AG08396 (cell line): ENCODE measurements at places on chromosomes 6 and 20.

DNA sequence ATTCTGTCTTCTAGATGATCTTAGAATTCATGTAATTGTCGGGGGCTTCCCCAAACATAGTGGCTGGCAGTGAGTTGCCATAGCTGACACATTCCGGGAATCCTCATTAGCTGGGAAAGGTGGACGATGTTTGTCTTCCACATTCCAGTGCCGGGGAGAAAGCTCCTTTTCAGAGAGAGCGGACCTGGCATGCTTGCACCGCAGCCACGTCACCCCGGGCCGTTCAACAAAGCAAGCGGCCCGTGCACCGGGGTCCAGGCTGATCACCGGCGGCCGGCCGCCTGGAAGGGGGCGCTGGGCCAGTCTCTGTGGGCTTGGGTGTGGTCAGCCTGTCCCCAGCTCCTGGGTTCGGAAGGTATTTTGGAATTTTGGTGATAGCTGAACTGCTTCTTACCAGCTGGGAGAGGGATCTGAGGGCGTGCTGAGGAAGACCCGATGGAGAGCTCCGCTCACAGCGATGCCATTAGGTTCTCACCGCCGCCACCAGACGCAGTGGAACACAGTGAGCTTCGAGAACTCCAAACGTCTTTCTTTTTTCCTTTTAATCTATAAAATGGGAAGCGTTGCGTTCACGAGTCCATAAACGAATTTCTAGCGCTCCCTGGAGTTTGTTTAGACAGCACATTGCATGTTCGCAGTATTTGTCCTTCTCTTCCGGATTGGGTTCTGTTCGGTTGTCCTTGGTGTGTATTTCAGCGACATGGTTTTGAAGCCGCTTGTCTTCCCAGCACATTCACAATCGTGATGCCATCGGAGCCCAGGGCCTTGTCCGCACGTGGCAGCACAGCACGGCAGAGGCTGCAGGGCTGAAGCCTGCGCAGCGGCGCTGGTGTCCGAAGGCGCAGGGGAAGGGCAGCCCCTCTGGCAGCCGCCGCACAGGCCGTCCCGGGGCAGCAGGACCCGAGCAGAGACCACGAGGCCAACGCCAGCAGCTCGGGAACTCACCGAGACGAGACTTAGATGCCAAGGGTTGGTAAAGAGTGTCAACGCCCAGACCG lies 557.6 kb downstream of the QKI start:
- DNase-seq = no peak

- peak; percentile 23 for DNase-seq
Measured at GRCh38 chr6:47479140-47479508, 1.5 kb downstream of the CD2AP start.

DNA sequence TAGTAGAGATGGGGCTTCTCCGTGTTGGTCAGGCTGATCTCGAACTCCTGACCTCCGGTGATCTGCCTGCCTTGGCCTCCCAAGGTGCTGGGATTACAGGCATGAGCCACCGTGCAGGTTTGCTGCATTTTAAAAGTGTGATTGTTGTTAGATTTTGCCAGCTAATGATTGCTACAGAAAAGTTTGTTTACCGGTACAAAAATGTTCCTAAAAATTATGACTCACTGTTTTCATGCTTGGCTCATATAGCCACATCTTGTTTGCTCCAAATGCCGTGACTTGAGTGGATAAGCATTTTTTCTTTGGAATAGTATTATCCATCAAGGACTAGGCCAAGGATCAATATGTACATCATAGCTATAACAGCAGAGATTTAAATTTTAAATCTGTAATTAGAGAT lies 24.3 kb downstream of the LRRN4 start:
- no peak for DNase-seq

- peak; percentile 56 for DNase-seq
Measured at GRCh38 chr6:161418463-161418945, 144.6 kb upstream of the AGPAT4 start.

GRCh38 chr6:156814036-156814581 lies 36.9 kb downstream of the ARID1B start:
- no peak for DNase-seq

DNA sequence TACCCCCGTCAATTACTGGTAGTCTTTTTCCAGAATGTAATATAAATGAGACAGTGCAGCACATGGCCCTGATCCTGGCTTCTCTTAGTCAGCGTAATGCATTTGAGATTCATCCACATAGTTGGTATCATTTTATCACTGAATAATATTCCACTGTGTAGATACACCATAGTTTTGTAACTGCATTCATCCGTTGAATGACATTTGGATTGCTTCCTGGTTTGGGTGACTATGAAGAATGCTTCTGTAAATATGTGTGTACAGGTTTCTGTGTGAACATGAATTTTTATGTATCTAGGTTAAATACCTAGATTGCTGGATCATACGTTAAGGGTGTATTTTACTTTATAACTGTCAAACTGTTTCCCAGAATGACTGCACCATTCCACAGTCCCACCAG lies 62.6 kb upstream of the STMND1 start:
- DNase-seq = no peak

DNA sequence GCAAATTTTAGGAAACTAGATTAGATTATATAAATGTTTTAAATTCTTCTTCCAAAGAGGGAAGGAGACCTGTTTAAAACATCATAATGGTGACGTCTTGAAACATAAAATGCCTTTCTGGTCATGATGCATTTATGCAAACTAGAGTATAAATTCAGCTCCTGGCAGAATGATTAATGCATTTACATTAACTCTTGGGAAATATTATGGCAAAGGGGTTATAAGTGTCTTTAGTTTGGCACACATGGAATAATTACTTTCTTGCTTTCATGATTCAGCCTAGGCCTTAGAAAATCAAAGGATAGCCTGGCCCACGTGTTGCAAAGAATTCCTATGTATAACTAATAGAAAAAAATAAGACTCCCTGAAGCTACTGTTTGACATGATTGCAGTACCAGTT lies 639.2 kb downstream of the RFPL4B start:
- no peak for DNase-seq
